ENCODE measurements at places on chromosomes 11 and 22.
A peak's percentile ranks its signal among the peaks of the same experiment; 100 is the strongest.

DNA sequence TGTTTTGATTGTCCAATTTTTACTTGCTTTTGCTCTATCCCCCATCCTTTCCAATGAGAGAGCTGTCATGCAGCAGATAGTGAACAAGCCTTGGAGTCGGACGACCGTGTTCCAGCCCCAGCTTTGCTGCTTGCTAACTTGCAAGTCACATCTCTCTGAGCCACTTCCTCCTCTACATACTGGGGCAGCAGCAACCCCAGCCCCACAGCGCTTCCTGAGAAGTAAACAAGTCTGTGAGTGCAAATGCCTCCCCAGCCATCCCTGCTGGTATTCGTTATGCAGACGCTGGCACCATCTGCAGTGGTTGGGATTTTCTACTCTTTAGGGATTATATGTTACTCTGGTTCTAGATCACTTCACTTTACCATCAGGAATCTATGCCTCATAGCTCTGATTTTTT is 35.0 kb downstream of the TPBGL start:
- DNase-seq, result no peak

DNA sequence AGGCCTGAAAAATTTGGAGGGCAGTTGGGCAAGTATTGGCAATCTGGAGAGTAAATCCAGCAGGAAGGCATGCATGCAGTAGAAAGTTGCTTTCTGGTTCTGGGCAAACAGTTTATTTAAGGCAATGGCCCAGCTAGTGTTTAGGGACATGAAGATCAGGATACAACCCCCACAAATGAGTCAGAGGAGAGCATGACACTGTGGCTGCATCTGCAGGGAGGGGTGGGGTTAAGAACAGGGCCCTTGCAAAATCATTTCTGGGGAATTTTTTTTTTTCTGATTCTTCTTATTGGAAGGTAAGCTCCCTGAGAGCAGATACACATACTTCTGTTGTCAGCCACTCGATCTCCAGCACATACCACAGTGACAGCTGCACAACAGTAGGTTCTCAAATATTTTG is 61.1 kb downstream of the FDX1 start:
- DNase-seq, result no peak

- DNase-seq, result peak; percentile 40
Measured at GRCh38 chr22:41939981-41940831, 6.7 kb downstream of the CENPM start.

DNA sequence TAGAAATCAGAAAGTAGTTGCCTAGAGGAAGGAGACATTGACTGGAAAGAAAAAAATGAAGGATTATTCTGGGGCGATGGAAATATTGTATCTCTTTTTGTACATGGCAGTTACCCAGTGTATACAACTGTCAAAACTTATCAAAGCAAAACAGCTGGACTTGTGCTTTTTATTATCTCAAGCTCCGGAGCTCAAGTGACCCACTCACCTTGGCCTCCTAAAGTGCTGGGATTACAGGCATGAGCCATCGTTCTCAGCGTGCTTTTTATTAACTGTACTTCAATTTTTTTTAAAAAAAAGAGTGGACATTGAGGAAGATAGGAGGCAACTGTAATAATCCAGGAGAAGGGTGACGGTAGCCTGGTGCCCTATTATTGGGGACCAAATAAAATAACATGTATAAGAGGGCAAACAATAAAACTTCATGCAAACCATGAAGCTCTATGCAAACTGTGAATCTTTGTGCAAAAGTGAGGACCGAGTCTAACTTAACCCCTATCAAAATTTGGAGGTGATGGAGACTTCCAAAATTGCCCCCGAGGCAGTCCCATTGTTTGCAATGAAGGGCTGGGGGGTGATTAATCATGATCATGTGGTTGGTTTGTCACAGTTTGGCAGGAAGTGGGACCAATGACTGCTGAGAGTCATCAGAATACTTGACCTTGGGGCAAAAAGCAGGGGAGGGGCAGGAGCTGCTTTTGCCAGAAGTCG is 23.5 kb downstream of the FZD4 start:
- no peak for DNase-seq

GRCh38 chr22:49042877-49043859 is 784.5 kb downstream of the BRD1 start:
- DNase-seq, result no peak

DNA sequence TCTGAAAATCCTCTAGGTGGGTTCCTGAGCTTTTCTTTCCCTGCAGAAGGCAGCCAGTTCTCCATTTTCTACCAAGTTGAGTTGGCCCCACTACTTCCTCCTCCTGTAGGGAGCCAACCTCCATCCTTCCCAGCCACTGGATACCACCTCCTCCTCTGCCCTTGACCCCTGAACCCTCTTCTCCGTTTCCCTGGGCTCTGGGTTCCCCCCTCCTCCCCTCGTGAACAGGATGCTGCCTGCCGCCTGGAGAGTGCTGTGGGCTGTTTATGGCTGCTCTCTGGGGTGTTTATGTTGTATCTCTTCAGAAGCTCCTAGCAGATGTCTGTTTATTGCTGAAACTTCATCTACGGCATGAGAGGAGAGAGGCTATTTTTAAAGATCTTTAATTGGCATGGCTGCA is 8.6 kb downstream of the MICAL2 start:
- DNase-seq, result no peak

- DNase-seq, result no peak
Measured at GRCh38 chr22:37549704-37550059, 10.6 kb upstream of the CDC42EP1 start.

- DNase-seq, result no peak
Measured at GRCh38 chr11:13487661-13488030, 8.2 kb downstream of the PTH start.

DNA sequence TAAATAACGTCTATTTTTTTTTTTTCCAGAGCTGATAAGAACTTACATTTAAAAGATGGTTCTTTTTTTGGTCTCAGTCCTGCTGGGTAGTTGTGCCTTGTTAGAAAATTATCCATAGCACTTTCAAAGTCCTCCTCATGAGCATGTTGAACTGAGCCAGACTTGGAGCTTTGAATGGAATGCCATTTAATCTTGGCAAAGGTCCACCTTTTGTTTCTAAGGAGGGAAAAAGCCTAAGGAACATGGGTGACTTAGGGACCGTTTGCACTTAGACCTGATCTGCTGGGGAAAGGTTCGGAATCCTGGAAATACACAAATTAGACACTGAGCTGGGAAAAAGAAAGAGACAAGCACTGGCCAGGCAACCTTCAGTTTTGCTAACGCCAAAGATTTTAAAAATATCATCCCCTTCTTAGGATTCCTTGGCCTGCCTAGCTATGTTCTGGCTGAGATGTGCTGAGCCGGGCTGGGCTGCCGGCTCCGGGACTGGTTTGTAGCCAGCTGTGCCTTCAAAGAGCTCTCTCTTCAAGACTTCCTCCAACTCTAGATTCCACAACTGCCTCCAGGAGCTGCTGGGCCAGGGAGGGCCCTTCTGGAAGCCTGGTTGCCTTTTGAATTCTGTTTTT is 67.4 kb downstream of the ENDOD1 start:
- DNase-seq, result no peak

DNA sequence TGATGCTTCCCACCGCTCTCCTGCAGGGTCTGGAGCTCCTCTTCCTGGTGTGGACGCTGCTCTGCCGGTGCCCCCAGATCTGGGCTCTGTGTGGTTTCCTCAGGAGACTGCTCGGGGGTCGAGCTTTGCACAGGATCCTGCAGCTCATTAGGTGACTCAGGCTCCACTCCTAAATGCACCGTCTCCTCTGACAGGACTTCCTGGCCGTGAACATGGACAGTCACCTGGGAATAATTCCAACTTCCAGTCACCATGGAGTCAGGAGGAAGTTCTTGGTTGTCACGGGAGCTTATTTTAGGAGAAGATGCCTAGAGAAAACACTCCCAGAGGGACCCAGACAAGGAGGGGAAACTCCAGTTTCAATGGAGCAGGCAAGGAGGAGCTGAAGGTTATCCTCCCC is 11.9 kb downstream of the ZNF202 start:
- no peak for DNase-seq

- no peak for DNase-seq
Measured at GRCh38 chr22:35615156-35615555, 2.0 kb downstream of the MB start.

DNA sequence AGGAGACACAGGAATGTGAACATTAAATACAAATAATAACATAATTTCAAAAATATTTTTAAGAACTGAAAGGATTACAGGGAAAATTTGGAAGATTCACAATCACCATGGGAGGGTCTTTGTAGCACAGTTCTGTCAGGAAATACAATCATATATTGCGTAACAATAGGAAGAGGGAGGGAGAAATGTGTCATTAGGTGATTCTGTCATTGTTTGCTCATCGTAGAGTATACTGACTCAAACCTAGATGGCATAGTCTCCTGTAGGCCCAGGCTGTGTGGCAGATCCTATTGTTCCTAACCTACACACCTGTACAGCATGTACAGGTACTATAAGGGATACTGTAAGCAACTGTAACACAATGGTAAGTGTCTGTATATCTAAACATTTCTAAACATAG is 330.4 kb downstream of the BRD1 start:
- DNase-seq, result no peak

- no peak for DNase-seq
Measured at GRCh38 chr11:119795690-119796089, 66.7 kb upstream of the NECTIN1 start.

GRCh38 chr11:125086633-125087296 is 23.7 kb downstream of the SLC37A2 start:
- no peak for DNase-seq

DNA sequence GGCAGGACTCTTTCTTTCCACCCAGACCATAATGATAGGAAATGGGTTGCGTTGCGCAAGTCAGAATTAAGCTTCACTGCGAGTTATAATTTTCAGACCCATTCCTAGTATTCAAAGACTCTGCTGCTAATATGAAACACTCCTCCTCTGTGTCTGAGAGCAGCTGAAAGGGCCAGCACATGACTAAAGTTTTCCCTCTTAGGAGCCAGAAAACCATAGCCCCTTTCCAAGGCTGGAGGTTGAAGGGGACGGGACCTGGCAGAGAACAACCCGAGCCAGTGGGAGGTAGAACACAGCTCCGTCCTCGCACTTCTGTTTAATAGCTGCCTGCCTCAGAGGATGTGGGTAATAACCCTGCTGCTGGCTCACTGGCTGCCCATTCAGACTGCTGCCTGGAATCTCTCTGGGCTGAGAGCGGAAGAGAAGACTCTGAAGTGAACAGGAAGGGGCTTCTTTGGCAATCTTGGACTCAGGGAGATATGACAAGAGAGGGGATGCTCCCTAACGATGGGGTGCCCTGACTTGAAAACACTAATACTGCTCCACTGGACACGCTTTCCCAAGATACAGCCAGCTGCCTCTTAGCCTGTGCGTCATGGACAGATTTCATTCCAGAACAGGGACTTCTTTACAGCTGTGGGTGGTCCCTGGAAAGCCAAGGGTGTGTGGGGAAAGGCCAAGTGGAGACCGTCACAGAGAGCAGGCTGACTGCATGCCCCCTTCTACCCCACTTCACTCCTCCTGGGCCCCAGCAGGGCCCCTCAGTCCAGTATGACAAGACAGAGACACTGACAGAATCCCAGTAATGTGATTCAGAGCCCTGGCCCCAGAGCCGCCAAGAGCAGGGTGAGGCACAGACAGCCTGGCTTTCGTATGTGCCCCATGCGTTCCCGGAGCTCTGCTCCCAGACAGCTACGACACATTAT is 156.9 kb downstream of the FEZ1 start:
- no peak for DNase-seq

DNA sequence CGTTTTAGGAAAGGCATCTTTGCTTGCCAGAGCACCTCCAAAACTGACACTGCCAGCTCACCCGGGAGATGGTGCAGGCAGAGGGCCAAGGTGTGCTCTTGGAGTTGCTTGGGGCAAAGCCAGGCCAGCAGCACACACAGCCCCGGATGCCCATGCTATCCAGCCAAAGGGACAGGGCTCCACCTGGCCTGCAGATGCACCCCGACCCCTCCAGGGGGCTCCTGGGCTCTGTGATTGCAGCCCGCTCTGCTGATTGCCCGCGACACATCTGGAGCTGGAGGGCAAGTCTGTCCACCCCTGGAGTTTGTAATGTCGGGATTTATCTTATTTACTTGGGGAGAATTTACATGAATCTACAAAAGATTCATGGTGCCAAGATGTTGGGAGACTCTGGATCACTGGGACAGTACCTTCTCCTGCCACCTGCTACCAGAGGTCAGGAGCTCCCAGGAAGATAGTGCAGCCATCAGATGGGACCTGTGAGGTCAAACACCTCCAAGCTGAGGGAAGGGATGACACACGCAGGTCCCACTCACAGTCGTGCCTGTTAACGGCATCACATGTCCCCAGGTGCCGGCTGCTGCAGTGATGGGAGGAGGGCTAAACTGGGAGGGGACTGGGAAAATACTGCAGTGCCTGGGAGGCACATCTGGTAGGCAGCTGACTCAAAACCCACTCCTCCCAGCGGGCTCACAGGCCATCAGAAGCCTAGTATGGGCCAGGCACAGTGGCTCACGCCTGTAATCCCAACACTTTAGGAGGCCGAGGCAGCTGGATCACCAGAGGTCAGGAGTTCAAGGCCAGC is 17.2 kb downstream of the CBX7 start:
- no peak for DNase-seq

GRCh38 chr11:134475951-134476350 is 63.9 kb upstream of the B3GAT1 start:
- no peak for DNase-seq

- no peak for DNase-seq
Measured at GRCh38 chr22:47054231-47055072, 292.0 kb downstream of the TBC1D22A start.

DNA sequence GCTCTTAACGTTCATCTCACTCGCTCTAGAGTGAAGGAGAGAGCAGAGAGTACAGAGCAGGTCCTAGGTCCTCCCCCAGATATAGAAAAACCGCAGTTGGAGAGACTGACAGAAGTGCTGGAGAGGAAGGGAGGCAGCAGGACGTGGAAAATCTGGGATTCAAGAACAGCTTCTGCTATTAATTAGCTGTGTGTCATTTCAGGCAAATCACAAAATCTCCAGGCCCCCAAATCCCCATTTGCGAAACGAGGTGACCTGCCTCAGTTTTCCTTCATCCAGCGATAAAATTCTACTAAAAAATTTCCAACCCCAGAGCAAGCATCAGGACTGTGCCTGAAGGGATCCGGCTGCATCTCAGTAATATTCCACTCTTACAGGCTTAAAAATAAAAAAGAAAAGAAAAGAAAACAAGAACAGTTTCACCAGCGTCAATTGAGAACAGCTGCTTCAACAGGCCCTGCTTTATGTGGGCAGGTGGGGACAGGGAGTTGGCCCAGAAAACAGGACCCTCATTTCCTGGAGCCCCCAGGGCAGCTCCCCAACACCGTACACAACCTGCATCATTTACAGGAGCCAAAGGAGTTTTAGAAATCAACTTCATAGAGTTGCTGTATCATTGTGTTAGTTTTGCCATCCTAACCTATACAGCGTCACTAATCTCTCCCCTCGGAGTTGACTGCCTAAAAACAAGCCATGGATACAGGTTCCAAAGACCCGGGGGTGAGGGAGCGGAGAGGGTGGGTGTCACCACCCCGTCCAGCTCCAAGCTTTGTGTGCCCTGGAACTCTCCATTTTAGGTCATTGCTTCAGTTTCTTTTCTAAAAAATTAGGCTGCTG is 2.3 kb upstream of the MALAT1 start:
- DNase-seq, result no peak

GRCh38 chr22:43066844-43067385 is 22.3 kb downstream of the TTLL1 start:
- DNase-seq, result no peak

GRCh38 chr22:25709758-25710157 is 32.2 kb upstream of the MYO18B start:
- no peak for DNase-seq
